ENCODE measurements at places on chromosomes 3 and 15.

DNA sequence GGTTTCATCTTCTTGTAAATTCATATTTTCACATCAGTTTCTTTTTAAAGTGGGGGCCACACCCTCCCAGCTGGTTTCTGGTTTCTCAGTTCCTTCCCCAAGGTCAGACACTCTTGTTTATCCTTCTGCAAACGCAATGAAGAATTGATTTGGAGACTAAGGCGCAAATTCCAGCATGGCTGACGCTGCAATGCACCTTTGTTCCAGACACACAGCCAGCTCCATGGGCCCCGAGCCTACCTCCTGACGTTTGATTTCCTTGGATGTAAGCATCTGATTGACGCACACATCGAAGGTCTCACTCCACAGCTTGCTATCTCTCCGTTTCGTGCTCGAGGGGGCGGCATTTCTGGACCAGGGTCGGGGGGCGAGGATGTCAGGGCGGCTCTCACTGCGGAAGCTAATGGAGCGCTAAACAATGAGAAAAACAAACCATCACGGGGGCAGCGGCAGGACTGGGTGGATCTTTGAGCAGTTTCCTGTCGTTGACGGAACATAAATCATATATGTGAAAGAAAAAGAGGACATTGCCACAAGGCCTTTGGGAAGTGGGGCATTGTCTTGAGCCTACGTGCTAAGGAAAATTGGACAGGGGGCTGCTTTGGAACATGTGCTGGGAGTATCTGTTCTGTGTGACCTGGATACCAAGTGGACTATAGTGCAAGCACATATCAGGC is 46.9 kb downstream of the ARHGEF3 start:
- no peak overlapping the region for H3K4me3 ChIP-seq
- H3K4me1 ChIP-seq, result no peaks in the 10 kb centered on the region
- H3K27me3 ChIP-seq, result no peaks in the 10 kb centered on the region
- H3K36me3 ChIP-seq, result no peaks in the 10 kb centered on the region
- no peak for DNase-seq

- no peak overlapping the region for H3K27ac ChIP-seq
- no peaks in the 10 kb centered on the region for H3K4me1 ChIP-seq
- no peak overlapping the region for H3K4me3 ChIP-seq
These were observed 233.6 kb upstream of the TGFBR2 start for GRCh38 chr3:30372837-30373236.

- H3K27me3 ChIP-seq, result no peaks in the 10 kb centered on the region
- H3K27ac ChIP-seq, result no peak overlapping the region
- H3K4me1 ChIP-seq, result peaks cover 8% of the 10 kb centered on the region
- no peak overlapping the region for H3K4me3 ChIP-seq
- DNase-seq, result no peak
These were observed 24.4 kb downstream of the XXYLT1 start for GRCh38 chr3:195246581-195246995.

DNA sequence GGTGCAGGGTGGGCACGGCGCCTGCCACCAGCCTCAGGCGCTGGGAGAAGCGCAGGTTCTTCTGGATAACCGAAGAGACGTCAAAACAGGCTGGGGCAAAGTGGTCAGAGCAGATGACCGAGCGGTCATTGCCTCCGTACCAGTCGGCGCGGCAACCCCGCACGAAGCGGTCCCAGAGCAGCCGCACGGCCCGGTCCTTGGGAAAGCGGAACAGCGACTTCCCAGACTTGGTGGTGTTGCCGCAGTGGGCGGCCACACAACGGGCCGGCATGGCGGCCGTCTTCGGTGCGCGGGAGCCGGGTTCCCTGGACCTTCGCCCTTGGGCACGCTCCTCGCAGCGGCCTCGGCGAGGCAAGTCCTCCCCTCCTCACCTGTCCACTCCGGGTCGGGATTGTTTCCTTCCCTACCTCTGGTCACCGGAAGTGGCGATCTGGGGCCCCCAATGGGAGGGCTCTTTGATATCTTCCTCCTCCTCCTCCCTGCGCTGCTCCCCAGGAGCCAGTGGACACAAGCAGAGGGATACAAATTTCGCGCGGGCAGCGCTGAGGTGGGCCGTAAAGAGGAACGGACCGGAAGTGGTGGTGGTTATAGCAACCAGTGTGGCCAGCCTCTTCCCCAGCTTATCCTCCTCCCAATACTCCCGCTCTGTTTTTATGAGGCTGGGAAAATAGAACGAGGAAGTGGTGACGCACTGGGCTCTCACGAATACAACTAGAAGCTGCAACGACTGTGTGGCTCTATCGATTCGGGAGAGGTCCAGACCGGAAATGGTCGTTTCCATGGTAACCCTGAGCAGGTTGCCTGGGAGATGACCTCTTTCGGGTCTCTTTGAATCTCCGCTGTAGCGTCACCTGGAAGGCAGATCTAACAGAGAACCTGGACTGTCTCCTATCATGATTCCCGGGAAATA is at the start of the genes LRRC49 and THAP10:
Gene LRRC49, plus strand, starts transcription at position 825 of the 910 bp plus-strand sequence. Its CDS starts 69 bp downstream, at position 894.
Gene THAP10, minus strand, starts transcription at position 432 of the 910 bp plus-strand sequence. Its CDS starts 161 bp downstream, at position 271.
- peak within 1 kb of the TSS; percentile 81 for H3K4me3 ChIP-seq
- H3K4me1 ChIP-seq, result no peaks in the 10 kb centered on the region
- H3K27ac ChIP-seq, result peak within 1 kb of the TSS; percentile 22
- no peaks in the 10 kb centered on the region for H3K36me3 ChIP-seq
- DNase-seq, result peak; percentile 90
- no peaks in the 10 kb centered on the region for H3K27me3 ChIP-seq

DNA sequence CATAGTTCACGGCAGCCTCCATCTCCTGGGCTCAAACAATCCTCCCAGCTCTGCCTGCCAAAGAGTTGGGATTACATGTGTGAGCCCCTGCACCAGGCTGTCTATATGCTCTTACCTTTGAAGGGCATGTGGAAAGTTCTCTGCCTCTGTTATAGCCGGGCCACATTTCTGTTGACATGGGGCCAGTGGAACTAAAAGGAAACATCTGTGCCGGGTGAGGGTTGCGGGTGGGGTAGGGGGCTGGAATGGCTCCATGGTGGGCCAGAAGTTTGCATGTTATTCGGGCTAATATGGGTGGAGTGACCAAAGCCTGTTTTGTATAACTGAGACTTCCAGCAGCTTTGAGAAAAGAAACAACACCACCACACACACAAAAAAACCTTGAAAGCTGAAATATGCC is 8.3 kb upstream of the CLEC3B start:
- H3K4me3 ChIP-seq, result no peak overlapping the region
- H3K27me3 ChIP-seq, result no peaks in the 10 kb centered on the region
- no peaks in the 10 kb centered on the region for H3K4me1 ChIP-seq

- H3K27ac ChIP-seq, result peak overlapping the region; percentile 47
- peaks cover 9% of the 10 kb centered on the region for H3K4me1 ChIP-seq
- H3K27me3 ChIP-seq, result no peaks in the 10 kb centered on the region
- H3K36me3 ChIP-seq, result no peaks in the 10 kb centered on the region
These were observed 16.8 kb upstream of the SRP14 start for GRCh38 chr15:40055576-40056293.

DNA sequence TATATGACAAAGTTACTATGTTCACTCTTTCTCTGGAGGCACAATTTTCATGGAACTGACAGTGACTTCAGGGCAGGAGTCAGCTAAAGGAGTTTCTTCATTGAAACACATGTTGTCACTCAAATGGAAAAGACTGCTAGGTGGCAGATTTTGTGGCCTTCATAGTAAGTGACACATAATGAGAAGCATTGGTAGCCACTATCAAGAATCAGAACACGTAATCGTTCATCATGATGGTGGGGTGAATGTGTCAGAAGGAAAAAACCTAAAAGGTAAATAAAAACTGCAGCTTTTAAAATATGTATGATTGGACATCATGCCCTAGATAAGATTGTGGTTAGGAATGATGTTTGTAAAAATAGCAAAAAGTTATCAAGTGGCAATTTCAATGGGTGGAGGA is 1491.0 kb downstream of the SI start:
- H3K4me3 ChIP-seq, result no peak overlapping the region
- no peak overlapping the region for H3K27ac ChIP-seq
- H3K4me1 ChIP-seq, result no peaks in the 10 kb centered on the region
- no peaks in the 10 kb centered on the region for H3K27me3 ChIP-seq
- no peaks in the 10 kb centered on the region for H3K36me3 ChIP-seq
- DNase-seq, result no peak
